ENCODE measurements at places on chromosomes 2 and 18.
A peak's percentile ranks its signal among the peaks of the same experiment; 100 is the strongest.

DNA sequence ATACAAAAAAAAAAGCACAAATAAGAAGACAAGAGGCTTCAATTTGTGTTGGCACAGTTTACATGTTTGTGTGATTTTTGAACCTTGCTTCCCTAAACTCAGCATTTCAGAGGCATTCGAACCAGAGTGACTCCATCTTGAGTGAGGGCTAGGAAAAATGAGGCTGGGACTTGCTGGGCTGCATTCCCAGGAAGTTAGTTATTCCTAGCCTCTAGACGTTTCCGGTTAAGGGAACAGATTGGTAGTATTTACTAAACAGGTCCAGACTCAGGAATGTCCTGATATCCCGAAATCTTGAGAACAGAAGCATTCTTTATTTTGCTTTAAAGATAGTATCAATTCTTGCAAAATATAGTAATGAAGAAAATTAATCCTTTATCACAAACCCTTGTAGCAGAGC lies 46.7 kb downstream of the RIT2 start:
- no peak for DNase-seq

GRCh38 chr18:269480-270095 lies 1.7 kb upstream of the THOC1 start:
- no peak for DNase-seq

GRCh38 chr2:221975151-221975550 lies 323.6 kb downstream of the PAX3 start:
- no peak for DNase-seq

- DNase-seq, result no peak
Observed at GRCh38 chr2:39232141-39232540, 11.6 kb downstream of the CDKL4 start.

DNA sequence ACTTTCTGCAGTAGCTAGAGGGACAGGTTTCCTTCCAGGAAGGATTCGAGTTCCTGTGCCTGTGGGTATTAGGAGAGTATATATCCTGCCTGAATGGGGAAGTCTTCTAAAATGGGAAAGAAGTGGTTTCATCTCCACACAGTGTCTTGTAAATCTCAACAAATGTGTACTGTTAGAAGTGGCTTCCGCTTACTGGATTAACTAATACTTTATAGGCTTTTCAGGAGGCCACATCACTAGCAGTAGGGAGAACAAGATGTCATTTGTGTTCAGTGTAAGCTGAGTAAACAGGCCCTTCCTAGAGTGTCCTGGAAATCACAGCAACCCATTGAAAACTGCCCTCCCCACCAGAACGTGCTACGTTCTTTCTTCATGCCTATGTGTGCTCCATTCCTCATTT lies 12.5 kb upstream of the POLR1B start:
- no peak for DNase-seq

DNA sequence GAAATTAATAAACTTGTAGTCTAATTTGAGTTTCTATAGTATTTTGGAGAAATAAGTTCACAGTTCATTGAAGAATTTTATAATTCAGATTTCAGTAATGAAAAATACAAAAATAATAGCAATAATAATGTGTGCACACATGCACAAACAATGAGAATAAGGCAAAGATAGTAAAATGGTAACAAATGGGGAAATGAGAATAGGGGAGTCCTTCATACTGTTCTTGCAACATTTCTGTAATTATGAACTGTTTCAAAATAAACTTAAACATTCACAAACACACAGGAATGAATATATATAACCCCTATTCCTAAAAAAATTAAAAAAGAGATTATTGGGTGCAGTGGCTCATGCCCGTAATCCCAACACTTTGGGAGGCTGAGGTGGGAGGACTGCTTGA lies 63.9 kb downstream of the SPRED2 start:
- no peak for DNase-seq

- DNase-seq, result no peak
Observed at GRCh38 chr2:182715121-182715891, 751 bp upstream of the DNAJC10 start.

GRCh38 chr2:190655570-190655969 lies 6.7 kb downstream of the NAB1 start:
- DNase-seq, result no peak

DNA sequence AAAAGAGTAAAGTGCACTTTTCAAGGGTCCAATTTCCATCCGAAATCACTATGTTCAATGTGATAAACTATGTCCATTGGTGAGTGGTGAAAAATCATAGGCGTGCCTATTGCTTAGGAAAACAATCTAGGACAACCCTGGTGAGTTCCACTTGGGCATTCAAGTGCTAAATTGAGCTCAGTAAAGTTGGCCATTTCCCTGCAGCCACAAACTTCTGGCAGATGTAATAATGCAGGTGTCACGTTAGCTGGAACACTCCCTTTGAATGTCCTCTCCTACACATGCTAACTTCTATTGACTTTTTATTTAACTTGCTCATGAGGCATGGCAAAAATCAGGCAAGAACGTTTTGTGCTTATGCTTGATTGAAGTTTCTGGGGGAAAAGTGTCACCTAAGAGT lies 67.1 kb downstream of the CPS1 start:
- DNase-seq, result no peak

DNA sequence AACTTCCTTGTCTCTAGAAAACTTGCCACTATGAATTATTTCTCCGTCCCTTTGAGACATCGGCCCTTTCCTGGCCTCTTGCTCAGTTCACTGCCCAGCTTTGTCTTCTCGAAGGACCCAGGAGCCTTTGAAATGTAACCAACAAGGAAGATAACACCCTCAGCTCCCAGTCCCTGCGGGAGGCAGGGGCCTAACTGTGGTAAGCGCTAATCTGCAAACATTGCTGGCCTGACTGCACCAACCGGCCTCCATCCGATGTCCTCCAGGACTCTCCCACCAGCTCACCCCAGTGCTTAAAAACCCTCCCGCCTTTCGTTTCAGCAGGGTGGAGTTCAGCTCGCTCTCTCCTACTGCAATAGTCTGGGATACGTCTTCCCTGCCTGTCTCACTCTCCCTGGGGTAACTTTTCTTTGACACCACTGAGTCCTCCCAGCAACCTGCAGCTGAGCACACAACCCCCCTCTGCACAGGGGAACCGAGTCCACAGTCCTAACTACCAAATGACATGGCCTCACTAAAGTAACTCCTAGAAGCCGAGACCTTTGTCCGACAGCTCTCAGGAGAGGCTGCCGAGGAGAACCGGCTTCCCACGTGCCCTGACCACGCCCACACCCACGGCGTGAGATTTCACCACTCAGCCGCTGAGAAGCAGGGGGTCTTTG lies 76.1 kb downstream of the MBP start:
- peak; percentile 75 for DNase-seq

GRCh38 chr2:196242131-196242620 lies 70.8 kb upstream of the STK17B start:
- DNase-seq, result no peak

GRCh38 chr2:103784261-103784660 lies 1022.4 kb downstream of the TMEM182 start:
- DNase-seq, result no peak

GRCh38 chr2:200490001-200490400 lies 19.9 kb downstream of the KCTD18 start:
- DNase-seq, result no peak

DNA sequence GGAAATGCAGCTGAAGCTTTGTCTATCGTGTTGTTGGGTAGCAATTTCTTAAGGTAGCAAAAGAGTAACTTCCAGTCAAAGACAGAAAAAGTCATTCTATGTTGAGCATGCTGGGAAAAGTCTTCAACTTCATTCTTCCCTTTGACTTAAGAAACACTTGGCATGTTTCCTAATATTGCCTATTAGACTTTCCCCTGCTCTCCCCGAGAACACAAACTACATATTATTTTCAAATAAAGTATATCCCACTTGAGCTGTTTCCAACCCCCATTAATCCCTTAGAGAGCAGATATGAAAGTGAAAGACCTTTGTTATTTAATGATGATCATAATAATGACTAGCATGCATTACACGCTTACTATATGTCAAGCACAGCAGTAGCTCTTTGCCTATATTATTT lies 136.0 kb upstream of the SPOPL start:
- DNase-seq, result no peak

- DNase-seq, result no peak
Observed at GRCh38 chr18:79477711-79478483, 82.2 kb downstream of the NFATC1 start.

DNA sequence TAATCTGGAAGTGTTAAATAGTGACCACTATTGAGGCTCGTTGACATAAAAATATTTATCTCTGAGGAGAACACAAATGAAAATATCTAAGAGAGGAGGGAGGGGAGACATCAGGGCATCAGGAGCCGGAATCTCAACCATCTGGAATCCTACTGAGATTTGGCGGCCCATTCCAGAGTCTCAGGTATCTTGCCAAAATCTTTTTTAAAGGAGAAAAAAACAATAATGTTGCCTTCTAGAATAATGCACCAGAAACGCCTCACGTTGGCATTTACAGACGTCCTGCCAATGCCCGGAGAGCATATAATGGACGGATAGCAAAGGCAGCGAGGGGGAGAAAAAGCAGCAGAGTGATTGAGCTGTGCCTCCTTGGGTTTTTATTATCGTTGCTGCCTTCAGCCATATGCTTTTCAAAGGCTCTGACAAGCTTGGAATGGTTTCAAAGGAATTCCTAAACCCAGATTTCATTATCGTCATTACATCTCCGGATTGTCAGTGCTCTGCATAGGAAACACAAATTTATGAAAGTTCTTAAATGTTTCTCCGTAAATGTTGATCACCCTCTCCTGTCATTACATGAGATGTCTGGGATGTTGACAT lies 30.9 kb upstream of the EGR4 start:
- no peak for DNase-seq

GRCh38 chr18:46419391-46420141 lies 237.5 kb downstream of the LOXHD1 start:
- peak; percentile 63 for DNase-seq

- no peak for DNase-seq
Observed at GRCh38 chr2:106094131-106094841, 99.8 kb downstream of the UXS1 start.

All from H7 (cell line).